ENCODE measurements at places on chromosomes 3 and 15.

- no peak for DNase-seq
Measured at GRCh38 chr15:62469478-62469873, 304.4 kb upstream of the C2CD4B start.

- DNase-seq, result peak; percentile 40
Measured at GRCh38 chr3:20054549-20054987, 14.3 kb downstream of the KAT2B start.

DNA sequence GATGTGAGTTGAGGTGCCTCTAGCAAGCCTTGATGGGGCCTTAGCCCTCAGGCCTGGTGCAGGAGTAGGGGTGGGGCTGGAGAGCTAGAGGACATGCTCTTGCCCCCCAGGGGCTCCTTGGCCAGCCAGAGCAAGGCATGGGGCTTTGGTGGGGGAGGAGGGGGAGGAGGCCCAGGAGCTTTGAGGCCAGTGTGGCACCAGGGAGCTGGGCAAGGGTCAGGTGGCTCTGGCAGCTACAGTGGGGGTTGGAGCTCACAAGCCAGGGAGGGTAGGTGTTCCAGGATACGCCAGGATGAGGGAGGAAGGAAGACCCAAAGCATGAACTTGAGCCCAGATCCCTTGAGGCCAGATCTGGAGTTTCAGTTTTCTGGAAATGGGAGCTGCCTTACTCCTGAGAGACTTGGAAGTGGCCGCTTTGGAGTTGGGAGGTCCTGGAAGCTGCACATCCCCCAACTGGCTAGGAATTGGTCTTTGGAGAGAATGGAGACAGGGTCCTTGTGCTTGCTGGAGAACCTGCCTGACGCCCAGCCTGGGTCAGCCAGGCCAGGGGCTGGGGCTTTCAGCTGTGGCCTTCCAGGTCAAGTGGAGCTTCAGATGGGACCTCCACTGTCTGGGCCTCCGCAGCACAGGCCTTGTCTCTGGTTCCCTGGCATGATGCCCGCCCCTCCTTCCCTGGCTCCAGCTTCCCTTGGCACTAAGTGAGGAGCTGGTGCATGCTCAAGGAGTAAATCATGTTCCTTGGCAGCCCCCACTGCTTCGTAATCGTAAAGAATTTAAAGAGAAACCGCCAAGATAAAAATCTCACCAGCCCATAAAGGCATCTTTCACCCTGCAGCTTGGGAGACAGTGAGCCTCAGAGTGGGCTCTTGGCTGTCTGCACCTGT, 8.7 kb downstream of the SEMA3F start:
- no peak for DNase-seq

DNA sequence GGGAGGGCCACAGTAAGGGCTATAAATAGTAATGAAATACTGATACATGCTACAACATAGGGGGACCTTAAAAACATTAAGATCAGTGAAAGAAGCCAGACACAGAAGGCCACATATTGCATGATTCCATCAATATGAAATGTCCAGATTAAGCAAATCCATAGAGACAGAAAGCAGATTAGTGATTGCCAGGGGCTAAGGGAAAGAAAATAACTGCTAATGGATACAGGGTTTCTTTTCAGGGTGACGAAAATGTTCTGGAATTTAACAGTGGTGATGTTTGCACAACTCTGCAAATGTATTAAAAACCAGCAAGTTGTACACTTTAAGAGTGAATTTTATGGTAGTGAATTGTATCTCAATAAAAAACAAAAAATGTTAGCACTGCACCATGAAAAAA, 37.0 kb downstream of the PIK3R4 start:
- DNase-seq, result no peak

DNA sequence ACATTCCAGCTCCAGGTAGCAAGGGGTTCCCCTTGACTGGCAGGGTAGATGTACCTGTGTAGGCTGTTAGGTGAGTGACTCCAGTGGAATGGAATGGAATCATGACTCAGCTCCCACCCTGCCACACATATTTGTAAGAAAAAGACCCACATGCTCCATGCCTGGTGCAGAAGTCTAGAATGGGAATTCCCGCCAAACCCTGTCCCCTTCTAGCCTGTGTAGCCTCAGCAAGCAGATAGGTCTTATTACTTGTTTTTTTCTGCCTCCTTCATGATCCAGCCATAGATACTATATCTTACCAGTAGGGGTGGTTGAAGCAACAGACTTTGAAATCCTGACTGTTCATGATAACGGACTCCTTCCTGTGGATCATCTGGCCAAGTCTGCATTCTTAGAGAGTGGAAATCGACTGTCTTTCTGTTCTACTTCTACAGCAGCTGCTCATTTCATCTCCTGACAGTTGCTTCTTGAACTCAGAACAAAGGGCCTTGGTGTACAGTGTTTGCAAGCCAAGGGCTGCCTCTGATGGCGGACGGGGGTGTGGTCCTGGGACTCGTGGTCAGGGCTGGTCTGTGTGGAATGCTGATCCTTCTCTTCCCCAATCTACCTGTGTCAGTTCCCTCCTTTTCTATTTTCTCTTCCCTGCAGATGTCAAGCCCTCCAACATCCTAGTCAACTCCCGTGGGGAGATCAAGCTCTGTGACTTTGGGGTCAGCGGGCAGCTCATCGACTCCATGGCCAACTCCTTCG, 16.3 kb downstream of the SNAPC5 start:
- DNase-seq, result no peak

DNA sequence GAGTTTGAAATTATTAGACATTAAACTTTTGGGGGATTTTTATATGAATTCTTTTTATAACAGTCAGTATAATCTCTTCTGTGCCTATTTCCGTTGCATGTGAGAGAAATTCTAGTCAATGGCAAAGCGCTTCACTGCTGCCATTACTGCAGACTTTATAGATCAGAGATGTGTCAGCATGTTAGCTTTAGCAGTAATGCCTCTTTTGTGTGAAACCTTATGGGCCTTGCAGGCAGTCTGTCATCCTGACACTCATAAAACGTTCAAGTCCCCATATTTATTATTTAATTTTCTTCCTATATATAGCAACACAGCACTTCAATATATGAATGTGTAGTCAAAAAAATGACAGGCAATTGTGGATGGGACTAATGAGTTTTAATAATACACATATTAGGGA, 191.0 kb downstream of the NLGN1 start:
- no peak for DNase-seq

GRCh38 chr3:37117548-37117947, 56.8 kb downstream of the LRRFIP2 start:
- no peak for DNase-seq

DNA sequence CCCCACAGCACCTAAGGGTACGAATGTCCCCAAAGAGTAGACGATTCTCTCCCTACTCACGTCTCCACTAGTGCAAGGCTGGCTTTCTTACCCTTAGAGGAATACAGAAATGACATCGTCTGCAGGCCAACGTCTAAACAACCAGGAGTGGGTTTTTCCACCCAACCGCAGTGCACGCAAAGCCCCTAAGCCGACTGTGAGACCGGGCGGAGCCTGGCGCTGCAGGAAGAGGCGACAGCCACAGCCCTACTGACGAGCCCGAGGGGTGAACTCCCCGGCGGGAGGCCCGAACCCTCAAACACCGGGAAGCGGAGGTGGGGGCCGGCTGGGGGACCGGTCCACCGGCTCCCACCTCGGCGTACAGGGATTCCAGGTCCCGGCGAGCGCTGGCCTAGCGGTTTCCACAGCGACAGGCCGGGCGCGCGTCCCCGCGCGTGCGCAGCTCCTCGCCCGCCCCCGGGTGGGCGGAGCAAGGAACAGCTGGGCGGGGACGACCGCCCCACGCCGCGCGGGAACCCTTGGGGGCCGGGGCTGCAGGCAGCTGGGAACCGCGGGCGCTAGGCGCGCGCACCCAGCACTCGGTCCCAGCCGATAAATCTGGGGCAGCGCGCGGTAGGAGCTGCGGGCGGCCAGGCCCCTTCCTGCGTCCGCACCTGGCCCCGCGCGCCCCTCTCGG, at the start of the genes CEP19 and PIGX:
CEP19 (minus strand) TSS at position 413 of the 676 bp plus-strand sequence. CDS start 3,593 bp downstream, outside the sequence.
PIGX (plus strand) TSS at position 540 of the 676 bp plus-strand sequence.
- DNase-seq, result peak; percentile 89

- DNase-seq, result no peak
Measured at GRCh38 chr3:55571216-55571813, 84.2 kb upstream of the WNT5A start.

- no peak for DNase-seq
Measured at GRCh38 chr3:43330981-43331380, 44.6 kb downstream of the SNRK start.

- DNase-seq, result no peak
Measured at GRCh38 chr3:171982828-171983227, 56.5 kb upstream of the FNDC3B start.

DNA sequence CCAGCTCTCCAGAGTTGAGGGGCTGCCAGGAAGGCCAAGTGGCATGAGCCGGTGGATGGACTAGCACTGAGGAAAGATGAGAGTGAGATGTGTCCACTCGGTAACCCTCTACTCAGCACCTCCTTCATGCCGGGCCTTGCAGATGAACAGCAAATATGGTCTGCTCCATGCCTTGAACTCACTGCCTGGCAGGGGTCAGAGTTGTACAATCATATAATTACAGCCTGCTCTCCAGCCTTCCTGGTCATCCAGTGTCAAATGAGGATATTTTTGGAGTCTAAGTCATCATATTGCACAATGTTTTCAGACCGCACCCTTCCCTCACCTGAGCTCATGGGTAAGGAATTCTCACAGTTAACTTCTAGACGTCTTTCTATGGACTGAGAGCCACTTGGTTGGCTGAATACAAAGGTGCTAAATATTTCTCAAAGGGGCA, 4.9 kb downstream of the MGLL start:
- no peak for DNase-seq

DNA sequence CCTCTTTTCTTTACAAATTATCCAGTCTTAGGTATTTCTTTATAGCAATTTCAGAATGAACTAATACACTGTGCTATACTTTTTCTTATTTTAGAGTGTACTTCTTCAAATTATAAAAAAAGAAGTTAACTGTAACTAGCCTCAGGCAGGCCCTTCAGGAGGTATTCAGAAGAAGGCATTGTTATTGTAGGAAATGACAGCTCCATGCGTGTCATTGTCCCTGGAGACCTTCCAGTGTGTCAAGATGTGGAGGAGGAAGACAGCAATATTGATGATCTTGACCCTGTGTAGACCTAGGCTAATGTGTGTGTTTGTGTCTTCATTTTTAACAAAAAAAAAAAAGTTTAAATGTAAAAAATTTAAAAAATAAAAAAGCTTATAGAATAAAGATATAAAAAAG, 55.5 kb downstream of the IL12A start:
- no peak for DNase-seq

DNA sequence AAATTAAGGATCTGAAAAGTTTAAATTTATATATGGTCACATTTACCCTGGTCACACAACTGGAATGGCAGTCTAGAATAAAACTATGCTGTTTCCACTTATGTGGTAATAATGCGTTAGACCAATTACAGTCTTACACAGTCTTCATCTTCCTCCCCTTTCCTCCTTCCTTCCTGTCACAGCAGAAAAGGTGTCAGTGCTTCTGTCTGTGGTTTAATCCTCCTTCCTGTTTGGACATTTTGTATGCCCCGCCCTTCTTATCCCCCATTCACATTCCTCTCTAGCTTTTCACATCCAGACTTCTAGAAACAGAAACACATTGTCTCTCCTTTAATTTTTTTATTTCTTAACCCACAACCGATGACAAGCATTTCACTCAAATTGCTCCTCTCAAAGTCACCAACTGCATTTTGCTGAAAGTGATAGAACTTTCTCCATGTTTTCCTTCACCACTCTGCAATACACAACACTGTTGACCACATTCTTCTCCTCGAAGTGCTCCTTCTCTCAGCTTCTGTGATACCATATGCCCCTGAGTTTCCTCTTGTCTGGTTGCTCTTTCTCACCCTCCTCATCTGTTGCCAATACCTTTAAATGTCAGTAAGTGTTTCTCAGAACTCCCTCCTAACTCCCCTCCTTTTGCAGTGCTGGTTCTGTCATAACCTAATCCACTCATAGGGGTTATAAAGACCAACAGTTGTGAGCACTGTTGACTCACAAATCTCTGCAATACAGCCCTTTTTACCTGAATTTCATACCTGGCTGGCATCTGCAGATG, 271.6 kb downstream of the UBE2E2 start:
- DNase-seq, result no peak

- peak; percentile 36 for DNase-seq
Measured at GRCh38 chr15:63560741-63561448, 36.3 kb upstream of the FBXL22 start.

DNA sequence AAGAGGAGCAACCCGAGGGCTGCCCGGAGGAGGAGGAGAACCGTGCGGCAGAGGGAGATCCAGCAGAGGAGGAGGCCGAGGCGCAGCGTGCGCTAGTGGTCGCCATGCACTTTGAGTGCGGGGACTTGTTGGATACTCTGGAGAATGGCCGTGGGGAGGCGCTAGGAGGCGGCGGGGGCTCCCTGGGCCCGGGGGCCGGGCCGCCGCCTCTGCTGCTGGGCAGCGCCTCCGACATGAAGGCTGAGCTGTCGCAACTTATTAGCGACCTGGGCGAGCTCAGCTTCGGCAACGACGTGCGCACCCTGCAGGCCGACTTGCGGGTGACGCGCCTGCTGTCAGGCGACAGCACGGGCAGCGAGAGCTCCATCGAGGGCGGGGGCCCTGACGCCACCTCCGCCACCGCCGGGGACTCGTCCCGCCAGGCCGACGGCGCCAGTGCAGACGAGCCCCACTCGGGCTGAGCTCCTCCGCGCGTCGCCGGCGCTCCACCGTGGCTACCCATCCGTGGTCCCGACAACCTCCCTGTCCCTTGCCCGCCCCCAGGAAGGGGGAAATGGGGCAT, 2.0 kb downstream of the FAM43A start:
- peak; percentile 59 for DNase-seq

DNA sequence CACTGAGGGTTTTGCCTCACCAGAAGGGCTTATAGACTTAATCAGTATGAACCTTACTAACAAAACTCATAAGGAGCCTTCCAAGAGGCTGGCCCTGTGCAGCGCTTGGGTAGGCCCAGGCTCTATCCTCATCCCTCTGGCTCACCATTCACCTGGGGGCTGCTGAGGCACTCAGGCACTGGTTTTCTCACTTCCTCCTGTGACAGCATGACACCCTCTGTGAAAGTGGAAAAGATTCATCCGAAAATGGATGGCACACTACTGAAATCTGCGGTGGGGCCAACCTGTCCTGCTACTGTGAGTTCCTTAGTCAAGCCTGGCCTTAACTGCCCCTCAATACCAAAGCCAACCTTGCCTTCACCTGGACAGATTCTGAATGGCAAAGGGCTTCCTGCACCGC, 41.3 kb downstream of the PSMD6 start:
- DNase-seq, result no peak

Measured in activated CD8-positive, alpha-beta memory T cell treated with anti-CD3 and anti-CD28 coated beads for 48 hours (primary cell).